ENCODE measurements at places on chromosomes 3 and 15.

DNA sequence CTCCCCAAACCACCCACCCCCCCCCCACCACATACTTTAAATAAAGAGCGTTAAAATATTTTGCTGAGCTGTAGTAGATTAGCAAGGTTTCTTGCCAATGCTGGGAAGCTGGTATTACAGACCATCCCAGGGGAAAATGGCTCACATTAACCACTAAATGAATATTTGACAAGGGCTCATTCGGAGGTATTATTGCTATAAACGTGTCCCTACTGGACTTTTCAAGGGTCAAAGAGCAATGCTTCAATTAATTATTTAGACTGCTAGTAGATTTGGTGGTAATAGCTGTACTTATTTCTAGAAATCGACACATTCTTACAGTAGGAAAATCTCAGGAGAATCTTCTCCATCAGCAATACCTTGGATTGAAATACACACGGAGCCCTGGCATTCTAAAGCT, 5.2 kb downstream of the SOX2 start:
- no peak for DNase-seq

- DNase-seq = no peak
Measured at GRCh38 chr15:49855917-49856637, 235.2 kb downstream of the DTWD1 start.

GRCh38 chr3:122942239-122942638, 85.3 kb downstream of the SEMA5B start:
- no peak for DNase-seq

DNA sequence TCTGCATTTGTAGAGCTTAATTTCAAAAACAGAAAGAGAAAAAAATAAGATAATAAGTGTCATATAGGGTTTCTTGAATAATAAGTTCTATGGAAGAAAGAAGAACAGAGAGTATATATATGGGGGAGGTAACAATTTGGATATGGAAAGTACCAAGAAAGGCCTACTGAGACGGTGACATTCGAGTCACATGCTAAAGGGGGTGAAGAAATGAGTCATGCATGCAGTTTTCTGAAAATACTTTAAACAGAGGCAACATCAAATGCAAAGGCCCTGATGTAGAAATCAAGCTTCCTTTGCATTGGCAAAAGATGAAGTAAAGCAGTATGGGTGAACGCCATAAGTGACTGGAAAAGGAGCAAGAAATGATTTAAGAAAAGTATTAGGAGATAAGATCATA, 371.6 kb upstream of the ZNF385D start:
- peak; percentile 10 for DNase-seq

- DNase-seq = no peak
Measured at GRCh38 chr3:150319900-150320299, 88.2 kb upstream of the TSC22D2 start.

GRCh38 chr3:96319166-96319565, 495.2 kb upstream of the EPHA6 start:
- DNase-seq = no peak

DNA sequence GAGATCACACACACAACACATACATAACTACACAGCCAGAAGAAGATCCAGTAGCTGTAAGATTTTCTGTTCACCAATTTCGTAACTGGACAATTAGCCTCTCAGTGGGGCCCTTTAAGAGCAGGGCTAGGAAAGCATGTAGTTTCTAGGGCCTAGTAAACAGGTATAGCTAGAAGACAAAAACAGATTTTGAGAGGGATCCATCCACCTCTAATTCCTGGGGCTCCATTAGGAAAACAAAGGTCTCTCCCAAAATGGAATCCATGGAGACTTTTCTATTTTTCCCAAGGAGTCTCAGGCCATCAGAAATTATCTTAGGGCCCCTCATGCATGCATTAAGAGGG, 10.5 kb downstream of the KIF15 start:
- DNase-seq = no peak
